Activated CD8-positive, alpha-beta memory T cell treated with anti-CD3 and anti-CD28 coated beads for 1 hour (primary cell): ENCODE measurements at places on chromosomes 12 and 14.

DNA sequence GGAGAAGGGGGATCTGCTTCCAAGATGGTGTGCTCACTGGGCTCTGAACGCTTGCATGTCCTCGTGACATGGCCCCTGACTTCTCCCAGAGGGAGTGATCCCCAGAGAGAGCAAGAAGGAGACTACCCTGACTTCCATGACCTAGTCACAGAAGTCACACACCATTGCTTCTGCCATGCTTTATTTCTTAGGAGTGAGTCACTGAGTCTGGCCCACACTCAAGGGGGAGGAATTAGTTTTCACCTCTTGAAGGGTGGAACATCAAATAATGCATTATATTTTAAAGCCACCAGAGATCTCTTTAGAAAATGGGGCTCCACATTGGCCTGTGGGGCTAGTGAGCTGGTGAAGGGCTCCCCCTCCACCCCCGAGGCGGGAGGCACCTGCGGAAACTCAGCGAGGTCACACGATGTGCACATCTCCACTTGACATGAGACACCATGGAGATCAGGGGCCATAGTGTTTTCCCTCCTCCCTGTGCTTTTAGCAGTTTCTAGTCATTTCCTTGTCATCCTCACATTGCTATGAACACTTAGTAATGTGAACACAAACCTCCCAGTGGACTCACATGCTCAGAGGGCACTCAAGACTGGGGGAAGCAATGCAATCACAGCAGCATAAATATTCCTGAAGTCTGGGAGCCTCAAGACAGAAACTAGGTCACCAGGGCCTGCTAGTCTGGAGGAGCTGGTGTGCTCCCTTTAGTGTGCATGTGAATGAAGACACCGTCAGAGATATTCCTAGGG, 87.4 kb upstream of the FZD10 start:
- no peak for DNase-seq

GRCh38 chr14:21436567-21437062, 19.3 kb downstream of the CHD8 start:
- no peak for DNase-seq

DNA sequence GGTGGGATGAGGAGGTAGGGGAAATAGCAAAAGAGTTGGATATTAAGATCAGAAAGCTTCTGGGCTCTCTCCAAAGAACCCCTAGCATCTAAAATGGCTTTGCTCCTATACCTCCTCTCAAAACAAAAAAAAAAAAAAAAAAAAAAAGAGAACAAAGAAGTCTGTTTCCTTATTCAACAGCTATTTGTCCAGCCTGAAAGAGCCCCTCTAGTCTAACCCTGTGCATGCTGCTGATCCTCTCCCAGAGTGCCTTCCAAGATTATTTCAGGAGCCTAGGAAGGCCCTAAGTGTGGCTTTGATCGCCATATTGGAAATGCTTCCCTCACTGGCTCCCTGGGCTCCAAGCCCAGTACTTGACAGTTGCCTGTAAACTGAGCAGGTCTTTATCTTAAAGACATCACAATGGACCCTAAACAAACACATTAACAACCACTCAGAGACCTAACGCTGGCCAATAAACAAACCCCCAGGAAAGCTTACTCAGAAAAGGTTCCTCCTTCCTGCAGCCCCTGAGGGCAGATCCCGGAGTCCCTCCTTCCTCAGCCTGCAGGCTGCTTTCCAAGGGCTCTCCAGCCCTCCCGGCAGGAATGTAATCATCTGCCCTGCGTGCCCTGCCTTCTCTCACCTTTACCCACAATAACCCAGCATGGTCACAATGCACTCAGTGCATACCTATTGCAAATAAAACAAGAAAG, 17.4 kb upstream of the COL2A1 start:
- no peak for DNase-seq

DNA sequence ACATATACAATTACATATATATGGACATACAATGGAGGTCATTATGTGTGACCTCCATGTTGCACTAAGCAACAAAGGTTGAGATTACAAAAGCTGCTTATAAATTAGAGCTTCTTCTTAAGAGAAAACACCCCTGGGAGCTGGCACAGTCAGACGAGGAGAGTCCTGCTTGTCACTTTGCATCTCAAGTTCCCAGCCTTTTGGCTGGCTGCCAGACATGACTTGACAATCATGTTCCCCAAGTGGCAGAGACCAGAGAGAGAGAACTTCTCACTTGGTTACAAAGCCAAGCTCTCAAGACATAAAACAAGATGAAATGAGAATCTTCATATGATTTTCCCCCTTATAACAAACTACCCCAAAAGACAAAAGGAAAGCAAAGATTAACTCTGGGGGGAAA, 8.5 kb upstream of the SYNJ2BP start:
- no peak for DNase-seq

GRCh38 chr14:90061685-90062126, at the start of gene KCNK13:
Gene KCNK13 (plus strand): TSS chr14:90061994. CDS start chr14:90062206, 212 bp downstream.
- DNase-seq, result no peak

- no peak for DNase-seq
These were observed 17.5 kb downstream of the TMEM106C start for GRCh38 chr12:47980779-47981495.

DNA sequence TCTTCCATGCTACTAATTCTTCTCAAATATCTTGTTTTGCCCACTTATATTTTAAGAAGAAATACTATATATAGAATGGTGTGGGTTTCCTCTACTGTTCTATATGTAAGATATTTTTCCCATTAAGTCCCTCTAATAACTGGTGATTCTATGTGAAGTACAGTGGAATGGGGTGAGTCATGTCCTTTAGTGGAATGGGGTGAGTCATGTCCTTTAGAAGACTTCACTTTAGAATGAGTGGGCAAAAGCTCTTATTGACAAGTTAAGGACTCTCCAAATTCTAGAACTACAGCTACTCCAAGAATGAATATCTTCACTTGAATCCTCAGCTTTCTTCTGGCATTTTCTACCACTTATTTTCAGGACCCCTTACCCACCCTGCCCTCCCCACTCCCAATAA, 349.9 kb downstream of the ETNK1 start:
- DNase-seq, result no peak

DNA sequence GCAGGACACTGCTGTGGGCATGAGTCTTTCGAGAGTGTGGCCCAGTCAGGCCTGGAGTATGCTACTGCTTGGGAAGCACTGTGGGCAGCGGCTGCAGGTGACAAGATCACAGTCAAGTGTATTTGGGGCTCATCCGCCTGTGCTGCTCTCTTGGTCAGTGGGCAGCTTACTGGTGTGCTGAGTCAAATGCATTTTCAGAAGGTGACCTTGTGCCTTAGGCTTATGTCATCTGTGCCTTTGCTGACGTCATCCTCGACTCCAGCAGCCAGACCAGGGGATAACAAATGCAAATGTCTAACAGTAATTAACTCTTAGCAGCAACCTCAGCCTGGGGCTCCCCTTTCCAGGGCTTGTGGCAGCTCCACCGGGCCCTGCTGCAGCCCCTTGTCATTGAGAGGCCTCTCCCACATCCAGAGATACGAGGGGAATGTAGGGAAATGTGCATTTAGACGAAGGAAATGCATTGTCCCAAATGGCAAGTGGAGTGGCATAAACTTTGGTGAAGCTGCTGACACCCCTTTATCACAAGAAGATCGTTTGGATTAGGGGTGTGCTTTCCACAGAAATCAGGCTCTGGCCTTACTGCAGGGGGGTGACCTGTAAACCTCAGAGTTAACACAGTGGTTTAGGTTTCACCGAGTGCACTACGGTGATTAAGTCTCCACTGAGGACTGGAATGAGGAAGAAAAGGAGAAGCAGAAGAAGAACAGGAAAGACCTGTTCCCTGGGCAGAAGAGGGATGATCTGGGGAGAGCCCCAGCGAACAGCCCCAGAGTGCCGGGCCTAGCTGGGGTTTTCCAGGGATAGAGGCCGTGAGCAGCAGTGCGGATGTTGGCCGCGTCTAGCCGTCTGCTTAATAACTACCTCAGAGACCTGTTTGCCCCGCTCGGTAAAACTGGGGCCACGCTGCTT, 39.7 kb downstream of the PSMA6 start:
- DNase-seq, result no peak

- no peak for DNase-seq
These were observed 6.5 kb downstream of the SETD1B start for GRCh38 chr12:121810234-121810817.

DNA sequence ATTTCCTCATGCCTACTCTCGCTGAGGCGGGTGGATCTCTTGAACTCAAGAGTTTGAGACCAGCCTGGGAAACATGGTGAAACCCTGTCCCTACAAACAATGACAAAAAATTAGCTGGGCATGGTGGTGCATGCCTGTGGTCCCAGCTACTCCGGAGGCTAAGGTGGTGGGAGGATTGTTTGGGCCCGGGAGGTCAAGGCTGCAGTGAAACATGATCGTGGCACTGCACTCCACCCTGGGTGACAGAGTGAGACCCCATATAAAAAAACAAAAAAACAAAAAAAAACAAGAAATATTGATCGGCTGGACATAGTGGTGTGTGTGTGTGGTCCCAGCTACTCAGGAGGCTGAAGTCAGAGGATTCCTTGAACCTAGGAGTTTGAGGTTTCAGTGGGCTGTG, 9.2 kb downstream of the MOAP1 start:
- no peak for DNase-seq

DNA sequence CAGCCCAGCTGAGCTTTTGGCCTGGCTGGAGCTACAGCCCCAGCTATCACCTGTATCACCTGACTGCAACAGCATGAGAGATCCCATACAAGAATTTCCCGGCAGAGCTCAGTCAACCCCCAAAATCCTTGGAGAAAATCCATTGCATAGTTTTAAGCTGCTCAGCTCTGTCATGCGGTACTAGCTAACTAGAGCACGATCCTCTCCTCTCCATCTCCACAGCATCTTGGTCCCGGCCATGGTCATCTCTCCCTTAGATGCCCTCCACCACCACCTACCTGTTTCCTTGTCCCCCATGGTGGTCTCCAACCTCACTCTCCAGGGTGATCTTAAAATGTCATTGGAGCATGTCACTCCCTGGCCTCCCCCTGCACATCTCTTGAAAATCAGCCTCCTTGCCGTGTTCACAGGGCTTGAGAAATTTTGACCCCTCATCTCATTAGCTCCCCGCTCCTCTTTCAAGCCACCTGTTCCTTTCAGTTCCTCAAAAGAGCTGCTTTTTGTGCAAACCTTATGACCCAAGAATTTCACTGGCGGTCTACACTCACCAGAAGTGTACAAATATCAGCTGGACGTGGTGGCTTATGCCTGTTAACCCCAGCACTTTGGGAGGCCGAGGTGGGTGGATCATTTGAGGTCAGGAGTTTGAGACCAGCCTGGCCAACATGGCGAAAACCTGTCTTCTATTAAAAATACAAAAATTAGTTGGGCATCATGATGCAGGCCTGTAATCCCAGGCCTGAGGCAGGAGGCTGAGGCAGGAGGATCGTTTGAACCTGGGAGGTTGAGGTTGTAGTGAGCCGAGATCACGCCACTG, 8.1 kb upstream of the CLMN start:
- no peak for DNase-seq
